Activated CD4-positive, alpha-beta memory T cell treated with anti-CD3 and anti-CD28 coated beads for 36 hours (primary cell): ENCODE measurements at places on chromosomes 16 and 17.
A peak's percentile ranks its signal among the peaks of the same experiment; 100 is the strongest.

GRCh38 chr16:66881014-66881417, 701 bp downstream of the PDP2 start:
- DNase-seq = peak; percentile 33

GRCh38 chr17:82613283-82614094, 34.8 kb downstream of the WDR45B start:
- no peak for DNase-seq

DNA sequence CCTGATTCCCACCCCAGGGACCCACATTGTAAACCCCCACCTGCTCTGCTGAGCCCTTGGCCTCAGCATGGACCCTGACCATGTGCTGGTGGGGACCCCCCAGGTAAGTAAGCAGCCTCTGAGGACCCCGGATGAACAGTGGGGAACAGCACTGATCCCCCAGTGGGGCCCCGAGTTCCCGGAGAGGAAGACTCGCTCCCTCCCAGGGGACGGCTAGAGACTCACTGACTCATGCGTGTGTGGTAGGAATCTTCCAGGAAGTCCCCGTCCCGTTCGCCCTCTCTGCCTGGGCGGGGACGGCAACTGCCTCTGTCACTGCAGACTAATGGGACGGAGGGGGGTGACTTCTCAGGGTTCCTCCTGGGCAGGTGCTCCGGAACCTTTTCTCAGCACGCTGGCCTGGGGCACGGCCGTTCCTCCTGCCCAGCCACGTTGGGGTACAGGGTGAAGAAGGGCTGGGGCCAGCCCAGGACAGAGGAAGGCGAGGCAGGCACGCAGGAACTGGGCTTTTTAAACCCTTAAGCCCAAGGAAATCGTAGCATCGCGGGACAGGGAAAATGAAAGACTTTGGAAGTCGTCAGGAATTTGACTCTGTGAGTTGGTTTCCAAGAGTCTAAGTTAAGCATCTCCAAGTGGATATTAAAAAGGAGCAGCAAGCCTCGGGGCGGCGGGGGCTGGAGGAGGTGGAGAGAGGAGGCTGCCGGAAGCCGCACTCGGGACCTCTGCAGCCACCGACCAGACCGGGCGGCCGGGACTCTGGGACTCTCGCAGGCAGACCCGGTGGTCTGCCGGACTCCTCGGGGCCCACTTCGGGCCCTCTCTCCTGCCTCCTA, 178.7 kb downstream of the SEC14L1 start:
- DNase-seq = peak; percentile 84

DNA sequence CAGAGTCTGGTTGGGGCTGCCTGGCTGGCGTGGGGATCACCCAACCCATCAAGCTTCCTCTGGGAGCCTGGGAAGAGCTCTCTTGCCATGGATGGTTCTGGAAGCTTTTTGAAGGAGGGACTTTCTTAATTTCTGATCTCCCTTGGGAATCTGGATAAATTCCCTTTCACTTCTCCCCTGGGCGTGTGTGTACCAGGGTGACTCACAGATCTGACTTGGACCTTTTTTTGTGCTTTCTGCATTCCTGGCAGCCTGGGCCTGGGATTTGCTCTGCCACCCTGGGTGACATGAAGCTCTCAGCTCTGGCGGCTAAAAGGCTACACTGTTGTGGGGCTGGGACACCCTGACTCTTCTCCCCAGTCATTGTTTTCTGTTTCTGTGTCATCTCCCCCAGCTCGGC, 70.1 kb downstream of the ABCC1 start:
- DNase-seq = no peak

DNA sequence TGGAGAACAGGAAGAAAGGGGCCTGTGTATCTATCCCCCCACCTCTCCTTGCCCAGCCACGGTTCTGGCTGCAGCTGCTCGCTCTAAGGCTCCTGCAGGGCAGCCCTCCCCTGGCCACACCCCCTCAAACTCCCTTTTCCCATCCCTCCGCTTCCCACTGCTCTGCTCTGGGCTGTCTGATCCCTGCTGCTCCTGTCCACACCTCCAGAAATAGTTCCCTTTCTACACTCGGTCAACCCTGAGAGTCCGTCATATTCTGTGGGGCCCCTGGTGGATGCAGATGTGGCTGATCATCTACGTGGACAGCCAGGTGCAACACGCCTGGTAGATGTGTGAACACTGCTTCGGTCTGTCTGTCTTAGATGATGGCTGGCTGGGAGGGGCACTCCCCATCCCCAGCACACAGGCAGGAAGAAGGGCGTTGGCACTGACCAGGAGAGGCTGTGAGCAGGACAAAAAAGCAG, 19.3 kb upstream of the KRT19 start:
- no peak for DNase-seq

DNA sequence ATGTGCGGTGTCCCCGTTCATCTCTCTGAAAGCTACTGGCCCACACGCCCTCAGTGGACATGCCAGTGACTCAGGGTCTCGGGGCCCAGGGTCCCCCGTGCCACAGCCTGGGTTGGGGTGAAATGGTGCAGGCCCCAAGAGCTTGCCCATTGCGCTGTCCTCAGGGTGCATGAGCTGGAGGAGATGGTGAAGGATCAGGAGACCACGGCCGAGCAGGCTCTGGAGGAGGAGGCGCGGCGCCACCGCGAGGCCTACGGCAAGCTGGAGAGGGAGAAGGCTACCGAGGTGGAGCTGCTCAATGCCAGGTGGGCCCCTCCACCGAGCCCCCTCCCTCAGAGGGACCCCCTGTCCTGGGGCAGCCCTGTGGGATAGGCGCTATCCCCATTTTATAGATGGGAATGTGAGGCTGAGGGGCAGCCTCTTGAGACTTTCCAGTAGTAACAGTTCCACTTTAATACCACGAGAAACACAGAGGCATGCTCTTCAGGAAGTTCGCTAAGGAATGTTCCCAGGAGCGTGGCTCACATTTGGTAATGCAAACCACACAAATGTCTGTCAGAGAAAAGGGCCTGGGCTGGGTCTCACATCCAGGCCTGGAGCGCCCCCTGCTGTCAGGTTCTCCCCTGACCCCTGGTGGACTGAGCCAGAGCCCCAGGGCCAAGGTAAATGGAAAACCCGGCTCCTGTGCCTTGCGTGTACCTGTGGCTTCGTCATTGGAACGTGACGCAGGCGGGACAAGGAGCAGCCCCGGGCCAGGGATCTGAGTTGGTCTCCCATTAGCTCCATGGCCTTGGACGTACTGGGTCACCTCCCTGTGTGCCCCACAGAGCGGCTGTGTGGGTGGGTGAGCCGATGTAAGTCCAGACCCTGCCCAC, 133.7 kb downstream of the RAB11FIP4 start:
- peak; percentile 88 for DNase-seq

GRCh38 chr17:13973960-13974651, 95.2 kb upstream of the COX10 start:
- no peak for DNase-seq

GRCh38 chr16:3591436-3591803, 14.2 kb upstream of the NLRC3 start:
- DNase-seq = no peak

DNA sequence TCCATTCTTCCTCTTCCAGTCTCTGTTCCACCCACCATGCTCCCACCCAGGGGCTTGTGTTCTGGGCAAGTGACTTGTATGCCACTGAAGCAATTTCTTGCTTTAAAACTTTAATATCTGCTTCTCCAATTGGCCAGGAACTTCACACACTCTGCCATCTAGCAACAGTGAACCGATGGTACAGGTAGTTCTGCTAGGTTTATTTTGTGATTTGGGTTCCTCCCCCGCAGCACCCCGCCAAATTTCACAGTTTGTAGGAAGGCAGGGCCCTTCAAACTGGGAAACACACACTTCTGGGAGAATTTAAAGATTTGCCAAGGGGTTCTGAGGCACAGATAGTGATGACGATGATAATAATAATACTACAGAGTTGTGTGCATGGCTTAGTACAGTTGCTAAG, 3.3 kb downstream of the ARSG start:
- no peak for DNase-seq

- peak; percentile 50 for DNase-seq
These were observed 3.5 kb downstream of the CORO6 start for GRCh38 chr17:29619251-29619650.

- no peak for DNase-seq
These were observed 794 bp downstream of the PDE6G start for GRCh38 chr17:81655378-81656117.

- no peak for DNase-seq
These were observed 17.3 kb upstream of the C16orf74 start for GRCh38 chr16:85768199-85768598.

DNA sequence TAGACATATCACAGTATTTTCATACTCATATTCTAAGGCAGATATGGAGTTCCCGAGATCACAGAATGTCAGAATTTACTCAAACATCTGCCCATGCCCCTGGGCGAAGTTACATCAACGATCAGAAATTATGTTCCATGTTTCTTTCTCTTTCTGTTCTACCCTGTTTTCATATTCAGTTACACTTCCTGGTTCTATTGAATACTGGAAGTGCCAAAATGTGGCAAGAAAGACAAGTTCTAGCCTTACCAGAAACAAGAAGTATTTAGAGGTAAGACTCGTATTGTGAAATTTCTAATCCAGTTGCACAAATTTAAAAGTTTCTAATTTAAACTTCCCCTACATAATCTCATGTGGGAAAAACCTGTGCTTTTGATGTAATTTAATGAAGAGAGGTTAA, 36.1 kb downstream of the KCNJ2 start:
- no peak for DNase-seq

GRCh38 chr17:80421381-80422090, 6.6 kb downstream of the ENDOV start:
- no peak for DNase-seq

- peak; percentile 89 for DNase-seq
These were observed 118.2 kb upstream of the SMURF2 start for GRCh38 chr17:64780096-64781013.

DNA sequence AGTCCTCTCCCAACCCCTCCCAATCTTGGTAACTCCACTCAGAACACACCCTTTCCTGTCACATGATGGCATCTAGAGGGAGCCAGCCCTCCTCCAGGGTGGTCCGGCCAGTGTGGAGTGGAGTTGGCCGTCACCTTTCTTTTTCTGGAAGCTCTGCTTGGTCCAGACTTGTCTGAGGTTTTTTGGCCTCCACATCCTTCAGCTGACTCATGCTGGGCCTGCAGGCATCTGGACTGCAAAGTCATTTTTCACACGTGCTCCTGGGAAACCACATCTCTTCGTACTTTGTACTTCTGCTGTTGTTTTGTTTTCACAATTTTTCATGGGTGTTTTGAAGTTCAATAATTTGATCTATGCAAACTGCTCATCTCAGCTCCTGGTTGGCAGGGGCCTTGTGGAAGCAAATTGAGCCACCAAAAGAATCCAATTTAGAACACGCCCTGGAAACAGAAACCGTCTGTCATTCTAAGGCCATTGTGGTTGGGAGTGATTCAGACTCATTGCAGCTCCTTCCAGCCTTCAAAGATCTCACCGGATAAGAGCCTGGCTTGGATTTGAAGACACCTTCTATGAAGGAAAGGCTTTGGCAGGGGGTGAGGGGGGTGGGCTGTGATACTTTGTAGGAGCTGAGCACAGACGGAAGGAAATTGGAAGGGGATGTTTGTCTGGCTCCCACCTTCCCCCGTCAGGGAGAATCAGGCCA, 42.4 kb upstream of the NF1 start:
- DNase-seq = no peak

GRCh38 chr17:55177159-55177854, 87.5 kb upstream of the HLF start:
- no peak for DNase-seq

DNA sequence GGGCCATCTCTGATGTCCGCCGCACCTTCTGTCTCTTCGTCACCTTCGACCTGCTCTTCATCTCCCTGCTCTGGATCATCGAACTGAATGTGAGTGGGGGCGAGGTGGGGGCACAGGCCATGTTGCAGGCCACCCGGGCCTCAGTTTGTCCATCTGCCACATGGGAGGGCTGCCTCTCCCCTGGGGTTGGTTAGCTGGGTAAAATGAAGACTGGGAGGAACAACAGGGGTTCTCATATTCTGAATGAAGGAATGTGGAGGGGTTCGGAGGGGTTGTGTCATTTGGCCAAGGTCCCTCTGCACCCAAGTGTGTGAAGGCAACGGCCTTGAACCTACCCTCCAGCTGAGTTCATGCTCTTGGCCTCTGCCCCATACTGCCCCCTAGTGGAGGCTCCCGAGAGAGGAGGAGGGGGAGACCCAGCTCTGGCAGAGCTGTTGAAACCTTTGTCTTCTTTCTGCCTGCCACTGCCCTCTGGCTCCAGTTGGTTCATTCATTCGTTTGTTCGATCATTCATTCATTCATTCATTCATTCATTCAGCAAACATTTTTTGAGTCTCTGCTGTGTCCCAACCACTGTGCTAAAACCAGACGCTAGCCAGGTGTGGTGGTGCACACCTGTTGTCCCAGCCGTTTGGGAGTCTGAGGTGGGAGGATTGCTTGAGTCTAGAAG, 11.4 kb upstream of the TCAP start:
- peak; percentile 88 for DNase-seq

GRCh38 chr17:49123061-49123460, 9.5 kb upstream of the B4GALNT2 start:
- DNase-seq = no peak

- DNase-seq = peak; percentile 25
These were observed 1.7 kb downstream of the CMTM3 start for GRCh38 chr16:66605979-66606751.

GRCh38 chr16:29876217-29876593, 13.2 kb upstream of the CDIPT start:
- no peak for DNase-seq

- DNase-seq = peak; percentile 46
These were observed 177.8 kb upstream of the TBX2 start for GRCh38 chr17:61221597-61222471.

DNA sequence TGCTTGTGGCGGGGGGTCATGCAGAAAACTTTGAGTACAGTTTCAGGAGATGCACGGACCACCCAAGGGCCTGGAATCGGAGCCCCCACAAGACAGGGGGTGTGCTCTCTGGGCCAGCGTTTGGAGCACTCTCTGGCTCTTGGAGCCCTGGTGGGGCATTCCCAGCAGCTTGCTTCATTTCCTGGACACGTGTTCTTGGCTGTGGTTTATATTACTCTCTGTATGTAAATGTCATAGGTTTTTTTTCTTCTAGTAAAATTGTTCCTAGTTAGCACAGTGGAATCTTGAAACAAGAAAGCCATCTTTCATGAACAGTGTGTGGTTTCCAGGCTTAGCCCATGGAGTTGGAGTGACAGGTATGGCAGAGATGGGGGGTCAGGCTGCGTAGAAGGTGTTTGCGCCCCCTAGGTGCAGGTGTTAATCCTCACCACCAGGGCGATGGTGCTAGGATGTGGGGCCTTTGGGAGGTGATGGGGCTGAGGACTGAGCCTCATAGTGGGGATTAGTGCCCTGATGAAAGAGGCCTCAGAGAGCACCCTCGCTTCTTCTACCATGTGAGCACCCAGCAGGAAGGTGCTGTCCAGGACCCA, 79.8 kb downstream of the JPH3 start:
- peak; percentile 42 for DNase-seq

- DNase-seq = no peak
These were observed 41.1 kb downstream of the TSC2 start for GRCh38 chr16:2088759-2089358.

GRCh38 chr16:57388359-57389086, 16.0 kb upstream of the CCL17 start:
- DNase-seq = peak; percentile 20

DNA sequence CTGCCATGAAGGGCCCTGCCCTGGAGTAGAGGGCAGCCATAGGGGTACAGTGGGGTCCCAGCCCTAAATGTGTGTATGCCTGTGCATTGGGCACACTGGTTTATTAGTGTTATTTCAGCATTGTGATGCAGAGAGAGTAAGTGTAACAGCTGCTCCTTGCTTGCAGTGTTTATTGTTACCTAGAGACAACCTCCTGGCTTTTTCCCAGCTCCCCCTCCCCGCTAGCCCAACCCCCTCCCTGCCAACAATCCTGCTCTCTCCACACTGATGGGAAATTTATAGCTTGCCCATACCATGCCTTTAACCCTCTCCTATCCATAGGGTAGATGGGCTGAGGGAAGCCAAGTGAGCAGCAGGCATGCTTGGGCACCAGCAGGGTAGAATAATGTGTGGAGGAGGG, 51.3 kb downstream of the NEUROD2 start:
- no peak for DNase-seq
